ENCODE measurements at places on chromosomes 1 and 21.

- DNase-seq, result no peak
Measured at GRCh38 chr1:36307601-36308330, 1.6 kb downstream of the SH3D21 start.

- DNase-seq, result no peak
Measured at GRCh38 chr1:173024543-173024942, 26.2 kb downstream of the TNFSF18 start.

- DNase-seq, result no peak
Measured at GRCh38 chr21:43341378-43342161, 85.4 kb downstream of the SIK1 start.

DNA sequence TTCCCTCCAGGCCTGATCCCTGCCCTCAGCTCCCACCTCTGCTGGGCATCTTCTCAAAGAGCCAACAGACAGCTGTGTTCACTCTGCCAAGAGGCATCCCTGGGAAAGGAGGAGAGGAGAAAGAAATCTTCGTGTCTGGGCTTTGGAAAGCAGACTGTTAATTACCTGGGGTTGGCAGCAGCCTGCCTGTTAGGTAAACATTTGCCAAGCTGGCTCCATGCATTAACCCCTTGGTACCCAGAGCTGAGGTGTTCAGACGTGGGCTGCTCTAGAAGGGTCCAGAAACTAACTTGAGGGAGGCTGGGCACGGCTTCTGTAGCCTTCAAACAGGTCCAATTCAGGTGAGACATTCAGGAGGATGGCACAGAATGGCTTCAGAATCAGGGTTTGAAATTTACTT, 8.7 kb upstream of the EXTL1 start:
- no peak for DNase-seq

GRCh38 chr1:8510041-8510823, 192.3 kb downstream of the SLC45A1 start:
- peak; percentile 15 for DNase-seq

GRCh38 chr1:159923203-159924024, 1.9 kb downstream of the TAGLN2 start:
- DNase-seq, result peak; percentile 95

DNA sequence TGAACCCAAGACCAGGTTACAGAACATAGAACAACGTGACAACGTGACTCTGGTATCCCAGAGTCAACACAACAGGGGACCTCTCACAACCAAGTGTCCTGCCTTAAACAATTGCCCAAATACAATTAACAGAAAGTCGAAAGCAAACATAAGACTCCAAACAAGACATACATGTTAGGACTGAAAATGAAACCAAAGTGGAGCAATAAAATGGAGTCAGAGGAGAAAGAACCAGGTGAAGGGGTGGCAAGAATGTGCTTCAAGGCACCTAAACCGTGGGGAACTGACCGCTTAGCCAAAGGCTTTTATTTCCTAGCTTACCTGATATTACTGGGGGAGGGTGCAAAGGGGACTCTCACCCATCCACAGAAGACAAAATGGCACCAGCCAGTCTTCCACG, 17.8 kb downstream of the BACE2 start:
- DNase-seq, result no peak

- DNase-seq, result no peak
Measured at GRCh38 chr1:178388418-178389145, 108.2 kb downstream of the CLEC20A start.

- no peak for DNase-seq
Measured at GRCh38 chr1:5296557-5297179, 642.3 kb downstream of the AJAP1 start.

DNA sequence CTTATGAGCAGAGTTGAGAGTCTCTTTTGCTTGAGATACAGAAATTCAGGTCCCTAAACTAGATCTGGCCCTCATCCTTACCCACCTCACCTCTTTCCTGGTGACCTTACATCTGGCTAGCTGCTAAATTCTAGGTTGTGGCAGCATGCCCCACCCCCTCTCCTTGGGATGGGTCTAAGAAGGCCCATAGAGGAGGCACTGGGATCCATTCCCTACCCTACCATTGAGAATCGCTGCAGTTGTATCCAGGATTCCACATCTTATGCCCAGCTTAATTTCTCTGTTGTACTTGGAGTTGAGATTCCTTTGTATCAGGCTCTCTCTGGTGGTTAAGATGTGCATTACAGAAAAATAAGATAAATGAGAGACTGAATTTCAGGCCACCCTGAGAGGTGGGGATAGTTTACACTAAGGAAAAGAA, 9.5 kb upstream of the TMEM39B start:
- no peak for DNase-seq

GRCh38 chr1:244862354-244862698, 2.0 kb downstream of the HNRNPU start:
- DNase-seq, result peak; percentile 24

- no peak for DNase-seq
Measured at GRCh38 chr21:38474124-38474523, 24.2 kb downstream of the ERG start.

GRCh38 chr1:24292103-24292502, 27.1 kb upstream of the GRHL3 start:
- DNase-seq, result no peak

DNA sequence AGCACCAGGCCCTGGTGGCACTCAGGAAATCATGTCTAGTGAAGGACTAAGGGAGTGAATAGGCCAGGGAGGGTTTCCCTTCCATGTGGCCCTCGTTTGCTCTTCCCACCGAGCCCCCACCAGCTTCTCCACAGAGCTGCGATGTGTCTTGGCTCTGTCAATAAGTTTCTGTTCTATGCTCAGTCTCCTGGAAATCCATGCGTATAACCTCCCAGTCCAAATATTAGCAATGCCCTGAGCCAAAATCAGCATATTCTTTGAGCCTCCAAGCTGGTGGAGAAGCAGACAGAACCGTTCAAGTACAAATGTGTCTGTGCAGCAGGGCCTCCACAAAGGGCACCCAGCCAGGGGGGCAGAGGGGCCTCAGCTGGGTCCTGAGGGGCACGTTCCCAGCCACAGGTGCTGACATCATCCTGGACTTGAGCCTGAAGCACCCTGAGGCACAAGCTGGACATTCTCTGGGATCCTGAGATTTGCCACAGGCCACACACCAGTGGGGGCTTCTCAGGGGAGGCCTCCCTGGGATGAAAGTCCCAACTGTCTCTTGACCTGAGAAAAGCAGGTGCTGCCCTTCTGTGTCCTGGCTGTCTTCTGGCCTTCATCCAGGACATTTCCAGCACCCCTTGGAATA, 350.5 kb upstream of the VAMP3 start:
- DNase-seq, result no peak

DNA sequence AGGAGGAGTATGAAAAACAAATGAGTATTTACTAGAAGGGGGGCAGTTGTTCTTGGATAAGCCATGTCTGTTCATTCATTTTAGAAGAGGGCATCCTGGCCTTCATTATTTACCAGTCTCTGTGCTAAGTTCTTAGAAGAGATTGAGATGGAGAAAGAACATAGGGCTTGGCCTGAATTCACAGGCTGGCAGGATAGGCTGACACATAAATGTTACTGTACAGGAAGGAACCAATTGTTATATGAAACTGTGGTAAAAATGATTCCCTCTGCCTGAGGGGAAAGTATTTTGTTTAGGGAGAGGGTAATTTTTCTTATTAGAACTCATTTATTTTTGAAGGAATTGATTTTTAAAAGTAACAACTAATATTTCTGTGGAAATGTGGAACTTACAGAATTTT, 99.5 kb downstream of the MAN1A2 start:
- DNase-seq, result no peak

DNA sequence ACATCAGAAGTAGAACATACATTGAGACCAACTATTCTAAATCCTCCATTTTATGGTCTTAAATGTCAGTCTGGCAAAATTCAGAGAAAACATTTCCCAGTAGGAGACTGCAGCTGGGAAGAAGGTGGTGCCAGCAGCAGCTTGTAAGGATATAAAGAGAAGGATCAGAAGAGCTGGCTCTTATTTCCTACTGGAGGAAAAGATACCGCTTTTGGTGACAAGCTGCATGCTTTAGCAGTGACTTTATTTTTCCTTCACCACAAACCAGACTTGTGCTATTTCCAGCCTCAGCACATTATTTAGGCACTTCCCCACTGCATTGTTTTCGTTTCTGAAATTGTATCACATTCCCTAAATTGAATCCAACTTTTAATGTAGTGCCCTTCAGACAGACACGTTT, 28.4 kb downstream of the RNF11 start:
- DNase-seq, result no peak

- no peak for DNase-seq
Measured at GRCh38 chr1:219151467-219151866, 22.2 kb upstream of the LYPLAL1 start.

- DNase-seq, result no peak
Measured at GRCh38 chr1:223177681-223178080, 34.6 kb upstream of the TLR5 start.

GRCh38 chr21:38758501-38759214, 47.1 kb upstream of the ETS2 start:
- no peak for DNase-seq

DNA sequence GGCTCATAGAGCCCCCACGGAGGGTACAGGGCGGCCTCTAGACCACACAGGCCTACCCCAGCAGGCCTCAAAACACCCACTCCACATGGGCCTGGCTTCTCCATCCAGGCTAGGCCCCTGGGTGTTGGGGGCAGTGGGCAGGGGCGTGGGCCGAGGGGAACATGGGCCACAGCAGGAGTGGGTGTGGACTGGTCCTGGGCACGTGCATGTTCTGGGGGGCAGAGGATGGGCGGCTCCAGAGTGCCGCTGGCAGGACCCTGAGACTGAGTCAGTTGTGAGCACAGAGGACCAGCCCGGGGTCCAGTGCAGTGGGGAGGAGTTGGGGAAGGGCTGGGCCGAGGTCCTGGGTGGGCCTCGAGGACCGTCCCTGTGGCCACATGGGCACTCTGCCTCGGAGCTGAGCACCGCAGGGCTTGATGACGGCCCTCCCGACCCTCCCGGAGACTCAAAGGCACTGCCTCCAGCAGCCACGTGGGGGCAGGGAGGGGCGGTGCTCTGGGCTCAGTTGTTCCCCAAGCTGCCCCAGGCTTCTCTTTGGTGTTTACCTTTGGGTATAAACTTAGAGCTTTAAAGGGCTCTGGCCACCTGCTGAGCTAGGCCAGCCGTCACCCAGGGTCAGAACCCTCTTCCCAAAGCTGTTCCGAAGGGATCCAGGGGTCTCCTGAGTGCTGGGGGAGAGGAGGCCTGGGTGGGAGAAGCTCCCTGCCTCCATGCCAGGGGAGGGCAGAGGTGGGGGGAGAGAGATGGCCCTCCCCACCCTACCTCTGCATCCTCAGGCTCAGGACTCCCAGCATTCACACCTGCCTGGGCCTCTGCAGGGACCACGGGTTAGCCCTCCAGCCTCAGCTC, 79.9 kb downstream of the MORN1 start:
- DNase-seq, result peak; percentile 61

DNA sequence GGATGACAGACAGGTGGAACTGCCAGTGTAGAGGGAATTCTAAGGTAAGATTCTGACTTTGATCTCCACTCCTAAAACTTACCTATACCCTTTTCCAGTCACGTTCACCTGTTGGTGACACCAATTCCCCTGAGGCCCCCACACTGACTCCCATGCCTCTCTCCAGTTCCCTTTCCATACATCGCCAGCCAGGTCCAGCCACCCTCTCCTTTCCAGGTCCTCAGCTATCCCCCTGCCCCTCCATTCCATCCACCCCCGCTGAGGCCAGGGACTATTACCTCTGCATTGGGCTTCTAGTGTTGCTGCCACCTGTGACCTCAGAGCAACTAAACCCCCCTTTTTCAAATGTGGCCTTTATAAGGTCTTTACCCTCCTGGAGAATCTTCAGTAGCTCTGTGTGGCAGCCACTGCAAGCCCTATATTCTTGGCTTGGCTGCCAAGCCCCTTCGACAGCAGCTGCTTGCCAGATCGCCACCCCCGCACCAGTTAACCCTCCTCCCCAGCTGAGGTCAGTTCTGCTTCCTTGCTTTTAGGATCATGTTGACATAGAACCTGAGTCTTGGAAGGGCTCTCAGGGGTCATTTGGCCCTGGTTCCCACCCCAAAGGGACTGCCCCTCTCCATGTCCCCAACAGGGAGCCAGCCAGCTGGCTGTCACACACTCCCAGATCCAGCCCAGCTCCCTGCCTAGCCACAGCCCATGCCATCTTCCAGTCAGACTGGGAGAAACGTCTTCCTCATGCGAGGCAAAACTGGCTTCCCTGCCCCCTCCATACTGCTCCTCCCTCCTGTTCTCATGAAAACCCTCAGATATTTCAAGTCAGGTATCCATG, 14.7 kb downstream of the CSF1 start:
- no peak for DNase-seq

DNA sequence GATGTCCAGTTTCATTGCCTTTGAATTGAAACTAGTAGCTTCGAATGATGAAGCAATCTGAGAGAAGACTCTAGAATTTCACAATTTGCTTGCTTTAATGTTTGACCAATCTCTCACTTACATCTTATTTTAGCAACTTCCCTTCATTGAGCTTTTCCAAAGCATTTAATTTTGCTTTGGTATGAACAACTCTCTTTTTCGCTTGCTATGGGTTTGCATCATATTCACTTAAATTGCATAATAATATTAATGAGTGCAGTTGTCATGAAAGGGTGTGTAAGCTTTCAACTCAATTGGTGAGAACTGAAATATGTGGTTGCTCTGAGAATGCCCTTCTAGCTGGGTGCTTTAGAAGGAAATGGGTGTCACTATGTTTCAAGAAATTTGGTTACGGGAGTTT, 309.2 kb downstream of the HLX start:
- DNase-seq, result no peak

DNA sequence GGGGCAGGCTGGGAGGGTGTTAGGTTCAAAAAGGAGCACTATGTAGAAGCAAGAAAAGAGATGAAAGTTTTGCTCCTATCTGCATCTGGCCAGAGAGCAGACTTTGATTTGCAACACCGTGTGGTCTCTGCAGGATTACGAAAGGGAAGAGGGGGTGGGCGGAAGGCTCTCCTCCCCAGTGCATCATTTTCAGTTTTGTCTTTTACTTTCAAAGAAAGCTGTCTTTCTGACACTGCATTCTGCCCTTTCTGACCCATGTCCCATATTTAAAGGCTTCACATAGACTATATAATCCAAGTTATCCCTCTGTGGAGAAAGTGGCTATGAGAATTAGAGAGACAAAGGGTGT, 126.5 kb downstream of the RHOU start:
- no peak for DNase-seq

DNA sequence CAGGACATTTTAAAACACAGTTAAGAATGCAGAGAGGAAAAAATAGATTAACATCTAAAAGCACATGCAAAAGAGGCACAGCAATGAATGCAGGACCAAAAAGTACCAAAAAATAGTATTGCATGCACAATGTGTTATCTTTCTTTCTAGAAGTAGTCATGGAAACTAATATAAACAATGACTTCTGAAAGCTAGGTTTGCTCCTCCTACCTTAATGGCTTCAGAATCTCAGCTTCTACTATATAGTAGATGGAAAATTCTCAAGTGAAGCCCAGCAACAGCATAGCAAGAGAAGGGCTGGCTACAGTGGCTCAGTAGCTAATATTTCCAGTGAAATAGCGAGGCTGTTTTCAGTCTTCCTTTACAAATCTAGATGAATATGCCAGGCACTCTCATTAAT, 125.1 kb downstream of the CRB1 start:
- no peak for DNase-seq

Measured in T-cell (primary cell).